Activated CD4-positive, CD25-positive, alpha-beta regulatory T cell treated with anti-CD3 and anti-CD28 coated beads, Interleukin-2, amount 50 U/mL, for 16 hours (primary cell): ENCODE measurements at places on chromosomes 5 and 9.

DNA sequence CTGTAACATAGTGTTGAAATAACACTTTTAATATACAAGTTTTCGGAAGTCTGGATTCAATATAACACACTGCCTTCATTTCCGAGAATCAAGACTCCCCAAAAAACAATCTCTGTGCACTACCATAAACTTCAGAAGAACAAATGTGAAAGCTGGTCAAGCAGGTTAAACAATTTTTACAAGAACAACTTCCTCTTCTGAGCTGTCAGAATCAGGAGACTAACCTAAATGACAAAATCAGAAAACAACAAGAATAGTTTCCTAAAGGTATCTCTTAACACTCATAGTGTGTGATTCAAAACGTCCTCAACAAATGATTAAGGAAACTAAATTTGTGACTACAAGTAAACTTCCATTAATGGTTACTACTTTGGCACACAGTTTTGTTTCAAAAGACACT lies 11.6 kb downstream of the C9orf72 start:
- no peak for DNase-seq

DNA sequence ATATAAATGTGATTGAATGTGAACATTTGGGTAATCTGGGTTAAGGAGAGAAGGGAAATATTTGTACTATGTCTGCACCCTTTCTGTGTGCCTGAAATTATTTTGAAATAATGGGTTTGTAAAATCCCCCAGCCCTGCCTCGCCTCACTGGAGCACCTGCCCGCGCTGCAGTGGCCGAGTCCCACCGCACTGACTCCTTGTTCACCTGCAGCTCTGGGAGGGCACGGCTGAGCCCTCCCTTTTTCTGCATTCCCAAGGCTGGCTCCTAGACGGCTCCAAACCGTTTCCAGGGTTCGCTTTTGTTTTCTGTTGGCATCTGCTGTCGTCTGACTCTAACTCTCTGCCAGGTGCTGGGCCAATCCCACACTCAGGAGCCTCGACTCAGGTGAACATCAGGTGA lies 17.6 kb upstream of the PPP1R26 start:
- DNase-seq, result no peak

DNA sequence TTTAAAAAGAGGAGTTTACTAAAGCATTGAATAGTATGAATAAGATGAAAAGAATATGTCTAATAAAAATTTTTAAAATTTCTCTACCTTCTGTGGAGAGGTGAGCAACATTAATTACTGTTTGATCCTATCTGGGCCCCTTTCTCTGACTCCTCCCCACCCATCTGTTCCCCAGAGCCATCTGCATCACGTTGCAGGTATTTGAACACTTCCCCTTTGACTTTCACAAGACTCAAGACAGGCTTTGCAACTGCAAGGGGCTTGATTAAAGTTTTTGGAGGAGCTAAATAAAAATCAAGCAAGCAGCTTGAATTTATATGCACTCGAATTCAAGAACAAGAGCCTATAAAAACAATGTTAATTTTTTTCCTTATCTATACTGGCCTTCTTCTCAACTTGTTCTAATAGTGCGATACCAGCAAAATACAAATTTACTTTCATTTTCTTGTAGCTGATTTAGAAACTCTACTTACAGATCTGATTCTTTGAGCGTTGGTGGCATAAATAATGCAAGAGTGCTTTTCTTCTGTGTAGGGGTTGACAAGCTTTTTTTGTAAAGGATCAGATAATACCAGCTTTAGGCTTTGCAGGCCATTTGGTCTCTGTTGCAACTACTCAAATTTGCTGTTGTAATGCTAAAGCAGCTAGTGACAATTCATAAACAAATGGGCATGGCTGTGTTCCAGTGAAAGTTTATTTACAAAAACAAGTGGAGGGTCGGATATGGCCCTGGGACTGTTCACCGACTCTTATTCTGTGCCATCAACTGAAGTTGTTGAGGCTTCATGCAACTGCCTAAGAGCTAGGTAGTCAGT lies 21.2 kb downstream of the TXNDC8 start:
- no peak for DNase-seq

DNA sequence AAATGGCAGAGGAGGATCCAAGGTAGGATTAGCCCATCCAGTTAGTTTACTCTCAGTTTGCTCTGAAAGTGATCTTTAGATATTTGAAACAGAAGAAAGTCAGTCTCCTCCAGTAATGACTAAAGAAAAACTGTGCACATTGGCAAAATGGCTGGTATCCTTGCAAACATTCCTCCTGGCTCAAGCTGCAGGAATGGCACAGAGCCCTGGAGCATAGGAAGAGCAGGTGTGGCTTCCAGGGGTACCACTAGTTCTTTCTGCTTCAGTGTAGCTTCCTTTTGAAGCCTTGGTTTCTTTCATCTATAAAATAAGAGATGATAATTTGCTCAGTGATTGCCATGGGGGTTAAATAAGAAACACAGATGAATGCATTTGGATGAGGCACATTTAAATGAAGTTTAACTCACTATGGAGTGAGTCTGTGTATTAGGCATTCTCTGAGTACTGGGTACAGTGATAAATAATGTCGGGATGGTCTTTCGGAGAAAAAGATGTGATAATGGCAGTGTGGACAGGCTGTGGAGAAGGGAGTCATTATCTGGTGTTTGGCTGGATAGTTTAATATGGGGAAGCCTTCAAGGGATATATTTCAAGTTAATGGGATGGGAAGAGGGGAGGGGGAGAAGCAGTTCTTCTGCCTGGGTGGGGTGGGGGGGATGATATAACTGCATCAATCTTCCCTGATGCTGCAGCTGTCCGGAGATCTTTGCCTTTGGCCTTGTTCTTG lies 217.3 kb upstream of the KLF4 start:
- no peak for DNase-seq

- DNase-seq, result no peak
Measured at GRCh38 chr5:107378218-107378899, 292.4 kb downstream of the EFNA5 start.

DNA sequence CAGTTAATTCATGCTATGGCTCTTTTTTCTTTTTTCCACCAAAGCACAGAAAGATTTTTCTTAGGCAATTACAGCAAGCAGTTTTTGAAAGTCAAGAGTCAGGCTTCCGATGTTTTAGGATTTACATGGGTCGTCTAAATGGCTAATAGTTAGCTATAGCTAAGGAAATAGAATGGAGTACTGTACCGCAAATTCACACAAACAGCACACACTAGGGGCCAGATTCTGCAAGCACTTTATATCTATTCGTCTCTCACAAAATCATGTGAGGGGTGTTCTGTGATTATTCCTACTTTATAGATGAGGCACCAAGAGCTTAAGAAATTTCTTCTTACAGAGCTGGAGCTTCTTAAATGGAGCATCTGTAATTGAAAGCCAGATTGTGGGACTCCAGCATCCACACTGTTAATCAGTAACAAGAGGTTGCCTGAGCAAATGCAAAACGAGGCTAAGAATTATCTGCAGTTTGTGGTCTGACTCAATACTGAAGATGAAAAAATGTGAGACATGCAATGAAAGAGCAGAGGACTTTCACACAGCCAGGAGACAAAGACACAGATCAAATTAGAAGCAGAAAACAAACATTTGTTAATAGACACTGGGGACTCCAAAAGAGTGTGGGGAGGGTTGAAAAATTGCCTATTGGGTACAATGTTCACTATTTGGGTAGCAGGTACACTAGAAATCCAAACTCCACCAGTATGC lies 62.7 kb upstream of the CTXN3 start:
- no peak for DNase-seq

GRCh38 chr9:134320126-134320867 lies 6.0 kb upstream of the RXRA start:
- DNase-seq, result no peak

DNA sequence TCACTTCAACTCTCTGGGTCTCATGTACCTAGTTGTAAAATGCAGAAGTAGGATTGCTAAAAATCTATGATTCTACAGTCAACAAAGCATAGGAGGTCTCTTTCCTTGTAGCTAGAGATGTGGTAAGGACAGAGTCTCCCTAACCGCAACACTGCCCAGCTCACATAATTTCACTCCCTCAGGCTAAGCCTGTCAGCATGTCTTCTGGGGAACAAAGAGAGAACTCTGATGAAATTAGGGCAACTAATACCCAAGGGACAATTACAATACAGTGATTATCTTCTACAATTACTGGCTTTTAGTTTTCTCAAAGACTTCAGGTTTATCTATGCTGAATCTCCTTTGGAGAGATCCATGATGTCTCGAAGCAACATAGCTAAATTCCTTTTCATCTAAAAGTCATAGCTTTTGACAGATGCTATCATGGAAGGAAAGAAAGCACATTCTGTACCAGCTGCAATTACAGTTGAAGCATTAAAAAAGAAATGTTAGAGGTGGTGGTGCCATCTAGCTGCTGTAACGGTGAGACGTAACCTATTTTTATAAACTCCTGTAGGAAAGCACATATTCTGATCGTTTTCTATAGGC lies 141.1 kb upstream of the TARS1 start:
- no peak for DNase-seq

DNA sequence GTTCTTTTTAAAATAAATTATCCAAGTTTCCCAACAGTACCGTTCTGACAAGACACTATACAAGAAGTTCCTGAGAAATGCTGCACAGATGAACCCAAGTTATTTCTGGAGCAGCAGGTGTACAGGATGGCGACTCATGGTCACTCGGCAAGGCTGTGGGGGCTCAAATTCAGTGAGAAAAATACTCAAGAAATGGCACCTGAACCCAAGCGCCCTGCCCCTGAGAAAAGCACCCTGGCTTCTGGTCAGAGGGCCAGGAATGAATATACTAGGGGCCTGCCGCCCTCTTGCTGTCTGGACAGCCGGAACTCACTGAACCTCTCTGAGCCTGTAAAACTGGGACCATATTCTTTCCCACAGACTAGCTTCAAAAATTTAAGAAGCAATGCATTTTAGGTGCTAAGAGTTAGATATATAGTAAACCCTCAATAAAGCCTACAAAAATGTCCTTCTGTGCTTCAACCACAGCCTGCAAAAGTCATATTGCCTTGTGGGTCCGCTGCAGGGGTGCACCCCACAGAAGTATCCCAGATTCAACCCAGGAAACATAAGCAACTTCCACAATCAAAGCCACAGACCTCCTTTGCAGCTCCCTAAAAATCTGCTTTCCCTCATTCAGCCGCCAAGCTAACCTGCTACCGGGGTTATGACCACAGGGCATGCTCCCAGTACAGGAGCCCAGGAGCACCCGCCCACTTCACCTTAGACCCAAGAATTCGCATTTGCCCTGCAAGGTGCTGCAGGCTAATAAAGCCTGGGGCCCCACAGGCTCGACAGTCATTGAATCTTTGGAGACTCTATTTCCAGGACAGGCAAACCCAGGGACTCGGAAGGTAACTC lies 1.4 kb downstream of the RAPGEF1 start:
- DNase-seq, result no peak

DNA sequence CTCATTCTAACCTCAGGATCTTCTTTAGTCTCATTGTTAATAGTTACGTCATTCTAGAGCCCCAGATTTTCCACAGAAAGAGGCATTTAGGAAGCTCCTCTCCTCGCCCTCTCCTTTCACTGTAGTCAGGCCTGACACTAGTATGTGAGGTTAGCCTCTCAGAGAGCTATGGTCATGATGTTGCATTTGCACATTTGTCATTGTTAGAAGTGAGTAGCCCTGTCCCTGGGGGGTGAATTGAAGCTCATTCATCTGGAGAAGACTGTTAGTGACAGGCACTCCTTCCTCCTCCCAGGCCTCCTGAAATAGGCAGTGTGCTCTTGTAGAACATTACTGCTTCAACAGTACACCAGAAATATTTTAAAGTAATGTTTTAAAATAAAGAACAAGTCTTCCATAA lies 26.6 kb upstream of the LRRTM2 start:
- DNase-seq, result no peak

- DNase-seq, result no peak
Measured at GRCh38 chr5:124747791-124748686, 1.6 kb upstream of the ZNF608 start.

DNA sequence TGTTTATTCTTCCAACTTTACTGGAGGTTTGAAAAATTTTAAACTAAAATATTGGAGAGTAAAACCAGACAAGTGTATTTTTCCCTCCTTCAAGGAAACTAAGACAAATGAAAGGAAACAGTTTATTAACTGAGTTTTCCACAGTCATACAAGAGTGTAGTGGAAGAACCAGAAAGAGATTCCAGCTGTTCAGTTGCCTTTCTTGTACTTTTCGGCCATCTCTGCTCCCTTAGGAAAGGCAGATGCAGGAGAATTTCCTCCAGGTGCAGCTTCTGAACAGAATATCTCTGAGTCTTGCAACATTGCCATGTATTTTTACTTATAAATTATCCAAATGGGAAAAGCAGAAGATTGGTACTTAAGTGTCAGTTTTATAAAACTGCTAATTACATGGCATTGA lies 217.1 kb downstream of the MAST4 start:
- no peak for DNase-seq

DNA sequence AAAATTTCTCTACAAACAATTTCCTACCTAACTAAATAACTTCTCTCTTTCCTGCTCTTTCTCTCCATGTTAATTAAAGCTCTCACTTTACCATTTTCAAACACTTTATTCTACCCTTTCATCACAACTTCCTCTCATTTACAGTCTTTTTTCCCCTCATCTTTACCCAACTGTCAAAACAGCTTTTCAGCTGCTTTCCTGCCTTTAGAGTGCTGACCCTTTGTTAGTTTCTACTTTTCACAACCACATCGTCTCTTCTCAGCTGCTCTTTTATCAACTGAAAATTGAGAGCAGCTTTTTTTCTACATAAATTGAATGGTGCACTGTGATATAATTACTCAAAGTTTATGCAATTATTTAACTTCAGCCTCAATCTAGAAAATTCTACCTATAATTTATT lies 3.1 kb upstream of the HOMER1 start:
- DNase-seq, result no peak

DNA sequence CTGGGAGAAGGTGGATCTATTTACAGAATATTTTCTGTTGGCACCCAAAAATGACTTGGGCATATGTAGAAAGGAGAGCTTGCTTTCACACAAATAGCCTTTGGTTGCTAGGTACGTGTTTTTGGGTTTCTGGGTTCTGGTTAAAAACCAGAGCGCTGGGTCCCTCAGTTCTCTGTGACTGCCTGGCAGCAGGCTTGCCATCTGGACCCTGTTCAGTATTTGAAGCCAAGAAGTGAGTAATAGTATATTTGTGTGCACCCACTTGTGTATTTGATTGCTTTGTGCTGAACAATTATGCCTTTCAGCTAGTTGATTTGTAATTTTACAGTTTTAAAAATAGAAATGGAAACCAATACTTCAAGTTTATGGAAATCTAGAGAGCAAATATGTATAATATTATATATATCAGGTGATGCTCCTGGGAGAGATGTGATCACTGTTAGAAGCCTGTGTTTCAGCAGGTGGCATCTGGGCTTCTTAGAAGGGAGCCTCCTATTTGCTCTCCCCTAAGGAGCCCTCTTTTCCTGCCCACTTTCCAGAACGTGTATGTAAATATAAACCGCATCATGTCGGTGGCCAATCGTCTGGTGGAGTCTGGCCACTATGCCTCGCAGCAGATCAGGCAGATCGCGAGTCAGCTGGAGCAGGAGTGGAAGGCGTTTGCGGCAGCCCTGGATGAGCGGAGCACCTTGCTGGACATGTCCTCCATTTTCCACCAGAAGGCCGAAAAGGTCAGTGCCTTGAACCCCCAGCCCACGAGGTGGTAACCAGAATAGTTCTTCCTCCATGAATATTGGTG lies 153.6 kb downstream of the TRIO start:
- DNase-seq, result no peak

GRCh38 chr5:176415240-176415951 lies 943 bp downstream of the CLTB start:
- no peak for DNase-seq

GRCh38 chr9:135198586-135199285 lies 111.3 kb downstream of the OLFM1 start:
- no peak for DNase-seq
